SK-N-SH treated with all-trans-retinoic acid at 6 μM for 48 hours (cell line): ENCODE measurements at places on chromosomes 5 and 9.

GRCh38 chr5:77844623-77845323 lies 68.6 kb upstream of the TBCA start:
- ATAC-seq, result no peak

DNA sequence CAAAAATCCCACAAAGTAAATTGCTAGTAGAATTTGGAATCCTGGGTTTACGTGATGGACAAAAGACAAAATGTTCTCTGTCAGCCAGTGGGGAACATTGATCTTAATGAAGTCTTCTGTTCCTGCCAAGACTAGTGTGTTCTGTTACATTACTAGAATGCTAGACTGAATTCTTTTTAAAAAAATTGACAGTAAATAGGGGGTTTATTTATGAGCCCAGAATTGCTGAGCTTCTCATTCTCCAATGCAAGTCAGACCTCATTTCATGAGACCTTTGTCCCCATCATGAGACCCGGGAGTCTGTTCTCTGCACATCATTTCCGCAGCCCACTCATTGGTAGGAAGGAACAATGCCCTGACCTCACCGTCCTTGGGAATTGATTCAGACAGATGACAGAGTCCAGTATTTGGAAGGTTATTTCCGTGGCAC lies 173.8 kb upstream of the OTULINL start:
- ATAC-seq, result peak; percentile 14

GRCh38 chr5:77991084-77991483 lies 214.9 kb upstream of the TBCA start:
- no peak for ATAC-seq

GRCh38 chr5:11084111-11084510 lies 323.1 kb upstream of the DAP start:
- ATAC-seq, result no peak

GRCh38 chr5:154202379-154203260 lies 12.1 kb downstream of the GALNT10 start:
- ATAC-seq, result no peak

DNA sequence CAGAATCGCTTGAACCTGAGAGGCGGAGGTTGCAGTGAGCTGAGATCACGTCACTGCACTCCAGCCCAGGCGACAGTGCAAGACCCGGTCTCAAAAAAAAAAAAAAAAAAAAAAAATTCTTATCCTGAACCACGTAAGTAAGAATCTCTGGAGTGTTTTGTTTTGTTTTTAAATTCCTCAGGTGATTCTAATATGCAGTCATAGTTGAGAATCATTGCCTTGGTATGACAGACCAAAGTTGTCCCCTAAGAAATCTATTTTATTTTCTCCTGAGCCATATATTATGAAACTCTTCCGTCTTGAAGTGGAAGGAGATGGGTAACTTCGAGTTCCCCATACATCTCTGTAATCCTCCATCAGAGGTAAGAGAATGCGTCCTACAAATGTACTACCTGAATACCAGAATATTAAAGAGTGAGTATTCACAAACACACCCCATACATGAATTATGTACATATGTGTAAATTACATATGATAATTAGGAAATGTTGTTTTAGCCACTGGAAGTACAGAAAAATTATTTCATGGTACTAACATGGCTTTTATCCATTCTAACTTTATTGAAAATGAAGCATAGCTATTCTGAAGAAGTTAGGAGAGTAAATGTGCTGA lies 26.7 kb upstream of the SVEP1 start:
- ATAC-seq, result no peak

DNA sequence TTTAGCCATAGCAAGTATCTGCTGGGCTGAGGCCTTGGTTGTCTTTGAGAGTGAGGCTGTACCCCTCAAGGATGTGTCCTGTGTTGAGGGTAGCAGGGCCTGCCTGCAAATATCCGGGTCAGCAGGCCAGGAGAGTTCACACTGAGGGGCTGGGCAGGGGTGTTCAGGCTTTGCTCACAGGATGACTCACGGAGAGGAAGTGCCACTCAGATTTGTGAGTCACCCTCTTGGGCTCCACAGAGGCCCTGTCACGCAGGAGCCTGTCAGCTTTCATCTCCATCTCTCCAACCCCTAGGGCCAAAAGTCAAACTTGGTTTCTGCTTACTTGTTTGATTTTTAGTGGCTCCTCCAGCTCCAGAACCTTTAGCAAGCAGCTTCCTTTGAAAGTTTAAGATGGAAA lies 211.5 kb downstream of the SEC61B start:
- ATAC-seq, result peak; percentile 93

DNA sequence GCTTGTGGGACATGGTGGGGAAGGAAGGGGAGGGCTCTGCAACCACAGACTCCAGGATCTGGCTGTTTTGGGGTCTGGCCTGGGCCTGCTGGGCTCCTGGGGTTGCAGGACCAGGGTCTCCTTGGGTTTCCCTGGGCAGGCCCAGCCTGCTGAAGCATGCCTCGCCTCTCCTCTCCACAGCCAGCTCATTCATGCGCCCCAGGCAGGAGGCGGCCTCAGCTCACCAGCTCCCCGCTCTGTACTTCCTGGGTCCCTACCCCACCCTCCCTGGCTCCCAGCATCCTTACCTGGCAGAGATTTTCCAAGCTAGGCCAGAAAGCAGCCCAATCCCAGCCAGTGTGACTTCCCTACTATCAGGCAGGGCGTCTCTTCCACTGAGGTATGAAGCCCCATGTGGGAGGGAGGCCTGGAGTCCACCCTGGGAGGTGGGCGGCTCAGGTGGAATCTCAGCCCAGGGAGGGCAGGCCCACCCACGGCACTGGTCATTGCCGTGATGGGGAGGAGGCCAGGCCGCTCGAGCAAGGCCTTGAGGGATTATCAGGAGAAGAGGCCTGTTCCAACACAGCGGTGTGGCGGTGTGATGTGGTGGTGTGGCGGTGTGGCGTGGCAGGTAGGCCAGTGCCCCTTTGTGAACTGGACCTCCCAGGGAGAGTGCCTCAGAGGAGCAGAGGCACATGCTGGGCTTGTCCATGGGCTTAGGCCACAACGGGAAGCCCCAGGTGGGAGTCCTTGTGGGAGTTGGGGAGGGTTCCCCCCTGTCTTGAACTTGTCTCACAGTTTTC lies 103.4 kb downstream of the DAB2IP start:
- no peak for ATAC-seq

DNA sequence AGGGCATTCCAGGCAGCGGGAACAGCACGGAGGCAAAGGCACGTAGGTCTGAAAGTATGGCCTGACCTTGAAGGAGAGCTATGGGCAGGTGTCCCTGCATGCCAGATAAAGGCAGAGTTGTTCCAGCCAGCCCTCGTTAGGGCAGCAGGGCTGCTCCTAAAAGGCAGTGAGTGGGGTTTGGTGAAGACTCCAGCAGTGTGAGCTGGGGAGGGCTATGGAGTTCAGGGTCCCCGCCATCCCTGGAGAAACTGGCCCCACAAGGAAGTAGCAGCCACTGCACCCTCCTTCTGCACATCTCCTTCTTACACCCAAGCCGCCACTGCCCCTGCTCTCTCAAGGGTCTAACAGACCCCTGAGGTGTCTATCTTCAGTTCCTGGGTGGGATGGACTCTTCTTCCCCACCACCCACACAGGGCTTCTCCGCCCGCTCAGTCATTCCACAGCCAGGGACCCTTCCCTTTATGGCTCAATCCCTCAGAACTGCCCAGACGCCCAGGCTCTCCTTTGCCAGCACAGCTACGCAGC lies 1.4 kb downstream of the AKNA start:
- ATAC-seq, result no peak

DNA sequence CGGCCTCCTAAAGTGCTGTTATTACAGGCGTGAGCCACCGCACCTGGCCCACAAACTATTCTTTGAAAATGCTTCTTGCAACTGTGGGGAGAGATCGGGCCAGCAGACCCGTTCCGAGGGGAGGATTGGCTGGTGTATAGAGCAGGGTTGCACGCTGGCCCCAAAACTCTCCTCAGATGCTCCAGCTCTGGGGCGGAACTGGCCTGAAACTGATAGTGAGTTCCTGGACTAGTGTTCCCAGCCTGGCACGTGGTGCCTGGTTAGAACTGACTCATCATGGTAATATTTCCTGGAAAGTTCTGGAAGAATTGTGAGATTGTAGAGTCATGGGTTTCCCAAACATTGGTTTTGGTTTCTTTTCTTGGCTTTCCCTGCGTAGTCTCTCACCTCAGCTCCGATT lies 120.5 kb downstream of the FBXL7 start:
- peak; percentile 73 for ATAC-seq

DNA sequence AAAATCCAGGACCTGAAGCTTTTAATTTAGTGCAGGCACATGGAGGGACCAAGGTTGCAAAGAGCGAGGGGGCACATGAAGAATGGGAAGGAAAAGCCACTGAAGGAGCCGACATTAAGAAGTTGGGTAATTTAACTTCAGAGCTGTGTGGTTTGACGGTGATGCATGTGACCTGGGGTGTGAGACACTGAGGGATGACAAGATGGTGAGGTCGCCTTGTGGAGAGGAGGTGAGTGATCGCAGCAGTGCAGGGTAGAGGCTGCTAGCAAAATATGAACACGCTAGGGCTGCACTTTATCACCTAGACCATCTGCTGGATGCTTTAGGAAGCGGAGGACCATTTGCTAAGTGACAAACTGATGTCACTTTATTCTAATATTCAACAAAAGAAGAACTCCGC lies 339.0 kb upstream of the KIF2A start:
- ATAC-seq, result no peak

DNA sequence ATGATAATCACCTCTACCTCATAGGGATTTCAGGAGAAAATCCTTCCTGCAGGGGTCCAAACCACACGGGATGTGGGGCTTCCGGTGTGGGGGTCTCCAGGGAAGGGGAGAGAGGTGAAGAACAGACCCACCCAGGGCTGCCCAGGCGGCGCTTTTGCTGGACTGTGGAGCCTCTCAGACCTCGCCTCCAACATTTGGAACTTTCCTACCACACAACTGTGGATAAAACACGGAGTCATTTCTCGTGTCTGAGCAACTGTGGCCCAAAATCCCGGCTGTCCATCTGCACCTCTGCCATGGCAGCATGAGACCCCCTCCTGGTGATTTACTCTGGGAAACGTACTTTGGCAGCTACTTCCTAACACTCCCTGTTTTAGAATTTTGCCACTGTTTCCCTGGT lies 307.8 kb upstream of the IRX4 start:
- no peak for ATAC-seq

- no peak for ATAC-seq
Observed at GRCh38 chr9:17614903-17615302, 36.0 kb downstream of the SH3GL2 start.

- no peak for ATAC-seq
Observed at GRCh38 chr5:53590759-53591158, 30.3 kb downstream of the NDUFS4 start.

- no peak for ATAC-seq
Observed at GRCh38 chr9:137606734-137607138, 1.2 kb downstream of the ARRDC1 start.

DNA sequence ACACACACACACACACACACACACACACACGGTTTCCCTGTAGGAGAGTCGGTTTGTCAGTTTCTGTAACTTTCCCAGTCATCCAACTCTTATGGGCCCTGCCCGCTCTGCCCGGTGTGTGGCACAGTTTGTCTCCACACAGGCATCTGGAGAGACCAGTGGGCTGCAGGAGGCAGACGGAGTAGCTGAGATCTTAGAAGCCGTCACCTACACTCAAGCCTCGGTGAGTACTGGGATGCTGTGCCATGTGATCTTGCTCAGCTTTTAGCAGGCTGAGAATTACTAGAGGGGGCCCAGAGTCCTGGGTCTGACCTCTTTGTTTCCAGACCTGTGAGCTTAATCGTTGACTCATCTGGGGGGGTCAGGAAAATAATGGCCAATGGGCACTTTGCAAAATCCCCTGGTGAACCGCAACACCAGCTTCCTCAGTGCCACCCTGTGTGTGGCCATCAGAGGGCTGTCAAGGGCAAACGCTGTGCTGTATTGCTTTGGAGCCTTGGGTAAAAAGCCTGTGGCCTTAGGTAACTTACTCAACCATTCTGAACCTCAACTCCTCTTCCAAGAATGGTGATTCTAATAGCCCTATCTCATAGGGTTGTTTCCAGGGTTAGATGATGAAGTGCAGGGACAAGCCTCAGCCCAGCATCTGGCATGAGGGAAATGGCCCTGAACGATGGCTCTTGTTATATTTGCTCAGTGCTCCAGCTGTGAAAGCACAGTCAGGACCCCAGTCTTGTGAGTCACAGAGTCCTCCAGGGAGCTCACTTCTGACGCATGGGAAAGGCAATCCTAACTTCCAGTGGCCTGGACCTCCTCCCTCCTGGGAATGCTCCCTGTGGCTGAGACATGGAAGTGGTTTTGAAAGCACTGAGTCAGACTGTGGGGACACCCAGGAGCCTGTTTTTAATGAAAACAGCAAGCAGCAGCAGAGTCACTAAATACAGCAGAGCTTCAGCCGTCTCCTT lies 45.6 kb downstream of the COL15A1 start:
- ATAC-seq, result peak; percentile 95

- ATAC-seq, result no peak; the same call in 2 of the 3 replicates
Observed at GRCh38 chr9:133429641-133430161, 7.5 kb downstream of the ADAMTS13 start.

- ATAC-seq, result peak; percentile 67
Observed at GRCh38 chr9:16543686-16544085, 326.8 kb downstream of the BNC2 start.

GRCh38 chr5:57054671-57055070 lies 102.7 kb upstream of the MIER3 start:
- ATAC-seq, result no peak

DNA sequence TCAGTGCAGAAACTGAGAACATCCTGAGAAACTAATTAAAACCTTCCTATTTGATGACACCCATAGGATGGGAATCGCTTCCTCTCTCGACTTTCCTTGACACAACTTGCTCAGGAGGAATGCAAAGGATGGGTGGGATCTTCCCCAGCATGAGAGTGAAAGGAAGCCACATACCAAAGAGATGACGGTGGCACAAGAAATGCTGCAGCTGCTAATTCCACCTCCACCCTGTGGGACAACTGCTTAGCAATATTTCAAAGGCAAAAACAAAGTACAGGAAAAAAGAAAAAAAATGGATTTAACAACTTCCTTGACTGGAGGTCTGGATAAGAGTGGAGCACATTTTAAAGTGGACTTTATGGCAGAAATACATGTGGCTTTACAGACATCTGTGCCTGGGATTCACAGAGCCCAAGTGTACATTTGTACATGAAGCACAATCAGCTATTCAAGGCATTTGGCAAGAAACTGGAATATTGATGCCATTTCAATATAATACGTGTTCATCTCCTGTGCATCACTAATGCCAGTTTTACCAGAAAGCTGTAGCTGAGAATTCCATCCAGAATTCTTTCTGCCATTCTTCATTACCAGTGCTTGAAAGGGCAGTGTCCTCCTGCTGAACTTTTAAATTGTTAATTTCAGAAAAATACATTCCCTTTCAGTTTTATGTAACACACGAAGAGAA lies 359.2 kb upstream of the ACTBL2 start:
- peak; percentile 88 for ATAC-seq

GRCh38 chr5:90640484-90641059 lies 82.0 kb downstream of the ADGRV1 start:
- 0 out of 3 replicates have a peak, but pooled peaks have one; percentile 25 for ATAC-seq

DNA sequence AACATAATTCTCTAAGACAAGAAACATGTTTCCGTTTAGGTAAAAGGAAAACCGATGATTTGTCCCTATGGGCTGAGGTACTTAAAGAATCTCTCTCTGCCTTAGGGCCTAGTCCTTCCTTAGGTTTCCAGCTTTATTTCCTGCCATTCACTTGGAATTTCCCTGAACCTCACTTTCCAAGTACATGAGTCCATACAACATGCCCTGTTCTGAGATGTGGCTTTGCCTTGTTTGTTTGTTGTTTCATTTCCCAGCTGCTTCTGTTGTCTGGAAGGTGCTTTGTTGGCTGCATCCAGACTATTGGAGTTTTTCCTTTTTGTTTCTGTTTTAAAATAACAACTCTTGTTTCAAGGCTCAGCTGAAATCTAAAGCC lies 95.2 kb downstream of the ALDH1A1 start:
- no peak for ATAC-seq
